Foreskin keratinocyte (primary cell): ENCODE measurements at places on chromosomes 1 and 21. TPM values are rescaled to one million over a fixed set of nuclear protein-coding genes. Genes with fewer than 3 reads are reported as not detected.

RNU1-3 gene
- not detected in 2 replicates for polyA plus RNA-seq

CELSR2 gene
- 7.9 and 8.1 TPM in 2 replicates for polyA plus RNA-seq

PDZK1 gene
- 0.03 and 0.12 TPM in 2 replicates for polyA plus RNA-seq

GOLT1A gene
- 0.60 and 0.67 TPM in 2 replicates for polyA plus RNA-seq

PEAR1 gene
- 3.3 and 4.0 TPM in 2 replicates for polyA plus RNA-seq

C8A gene
- polyA plus RNA-seq = not detected in 2 replicates

CD1B gene
- not detected in 2 replicates for polyA plus RNA-seq

OR2T2 gene
- not detected in 2 replicates for polyA plus RNA-seq

PADI1 gene
- 0.30 and 0.43 TPM in 2 replicates for polyA plus RNA-seq

ADGRL2 gene
- polyA plus RNA-seq = 2.4 and 4.8 TPM in 2 replicates

- peak; percentile 77 for DNase-seq
Measured at GRCh38 chr1:154970631-154971340, at the start of gene SHC1. Gene SHC1, minus strand, starts transcription at chr1:154970747. Its CDS starts 221 bp downstream, at chr1:154970526.

- DNase-seq = no peak
Measured at GRCh38 chr1:47776667-47777131, 220.5 kb downstream of the TRABD2B start.

- DNase-seq = no peak
Measured at GRCh38 chr1:101299141-101299540, 62.3 kb downstream of the S1PR1 start.

- peak; percentile 90 for DNase-seq
Measured at GRCh38 chr21:15293240-15293639, 228.4 kb upstream of the NRIP1 start.

GRCh38 chr1:53511933-53512806 is 53.0 kb downstream of the DMRTB1 start:
- peak; percentile 58 for DNase-seq

DNA sequence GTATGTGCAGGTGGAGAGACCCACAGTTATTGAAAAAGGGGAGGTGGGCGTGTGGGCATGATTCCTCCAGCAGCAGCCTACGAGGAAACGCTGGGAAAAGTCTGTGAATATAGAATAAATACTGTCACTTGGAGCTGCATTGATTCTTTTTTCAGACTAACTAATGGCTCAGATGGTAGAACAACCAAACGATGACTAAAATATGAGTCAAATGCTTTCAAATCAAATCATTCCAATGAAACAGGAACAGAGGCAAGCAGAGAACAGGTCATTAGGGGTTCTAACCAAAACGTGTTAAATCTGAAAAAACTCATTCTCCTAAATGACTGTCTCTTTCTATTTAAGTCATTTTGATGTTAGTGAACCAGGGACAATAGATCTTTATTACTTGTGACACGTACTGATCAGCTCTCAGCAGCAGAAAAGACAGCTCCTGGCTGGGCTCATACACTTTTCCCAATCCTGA is 35.1 kb upstream of the SEC16B start:
- DNase-seq = no peak

- DNase-seq = no peak
Measured at GRCh38 chr1:174836543-174836942, 163.2 kb upstream of the CACYBP start.

GRCh38 chr1:32362474-32363313 is at the start of the genes FAM229A and TSSK3:
Gene FAM229A, minus strand, starts transcription at chr1:32362485. Its CDS starts 394 bp downstream, at chr1:32362091.
Gene TSSK3, plus strand, starts transcription at chr1:32362539. Its CDS starts 163 bp downstream, at chr1:32362702.
- no peak for DNase-seq

DNA sequence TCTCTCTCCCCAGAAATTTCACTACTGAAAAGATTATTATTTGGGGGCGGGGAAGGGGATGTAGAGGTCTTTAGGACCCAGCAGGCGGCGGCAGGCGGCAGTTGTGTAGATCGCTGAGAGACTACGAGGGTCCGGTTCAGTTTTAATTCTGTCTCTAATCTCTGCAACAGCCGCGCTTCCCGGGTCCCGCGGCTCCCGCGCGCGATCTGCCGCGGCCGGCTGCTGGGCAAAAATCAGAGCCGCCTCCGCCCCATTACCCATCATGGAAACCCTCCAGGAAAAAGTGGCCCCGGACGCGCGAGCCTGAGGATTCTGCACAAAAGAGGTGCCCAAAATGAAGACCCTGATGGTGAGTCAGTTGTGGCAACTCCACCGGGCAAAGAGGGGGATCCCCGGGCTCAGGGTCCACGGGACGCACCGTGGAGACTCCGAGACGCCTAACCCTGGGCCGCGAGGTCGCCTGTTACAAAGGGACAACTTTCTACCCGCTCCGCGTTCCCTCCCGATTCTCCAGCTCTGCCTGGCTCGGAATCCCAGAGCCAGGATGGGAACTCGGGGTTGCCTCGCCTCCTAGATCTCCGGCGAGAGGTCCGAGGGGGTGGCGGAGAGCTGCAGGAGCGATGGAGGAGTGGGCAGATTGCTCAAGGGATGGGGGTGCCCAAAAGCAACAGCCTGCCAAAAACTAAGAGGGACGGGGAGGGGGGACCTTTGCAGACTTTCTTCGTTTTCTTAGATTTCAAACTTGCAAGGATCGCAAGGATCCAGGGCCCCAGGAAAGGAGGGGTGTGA is at the start of gene ST6GALNAC5:
Gene ST6GALNAC5, plus strand, starts transcription at position 139 of the 789 bp plus-strand sequence.
- DNase-seq = no peak

- DNase-seq = peak; percentile 85
Measured at GRCh38 chr1:162349635-162350330, 26.9 kb downstream of the SPATA46 start.

DNA sequence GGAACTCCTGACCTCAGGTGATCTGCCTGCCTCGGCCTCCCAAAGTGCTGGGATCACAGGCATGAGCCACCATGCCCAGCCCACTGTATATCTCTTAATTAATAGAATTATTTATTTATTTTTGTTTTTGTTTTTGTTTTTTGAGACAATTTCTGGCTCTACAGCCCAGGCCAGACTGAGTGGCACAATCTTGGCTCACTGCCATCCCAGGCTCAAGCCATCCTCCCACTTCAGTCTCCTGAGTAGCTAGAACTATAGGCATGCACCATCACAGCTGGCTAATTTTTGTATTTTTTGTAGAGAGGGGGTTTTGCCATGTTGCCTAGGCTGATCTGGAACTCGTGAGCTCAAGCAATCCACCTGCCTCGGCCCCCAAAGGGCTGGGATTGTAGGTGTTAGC is 15.7 kb upstream of the WDTC1 start:
- no peak for DNase-seq

DNA sequence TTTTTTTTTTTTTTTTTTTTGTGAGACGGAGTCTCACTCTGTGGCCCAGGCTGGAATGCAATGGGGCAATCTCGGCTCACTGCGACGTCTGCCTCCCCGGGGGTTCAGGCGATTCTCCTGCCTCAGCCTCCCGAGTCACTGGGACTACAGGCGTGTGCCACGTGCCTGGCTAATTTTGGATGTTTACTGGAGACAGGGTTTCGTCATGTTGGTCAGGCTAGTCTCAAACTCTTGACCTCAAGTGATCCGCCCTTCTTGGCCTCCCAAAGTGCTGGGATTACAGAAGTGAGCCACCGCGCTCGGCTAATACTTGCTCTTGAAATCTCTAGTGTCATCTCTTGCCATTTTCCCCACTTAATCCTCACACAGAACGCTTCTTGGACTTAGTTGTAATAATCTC is 1.1 kb upstream of the SYCP1 start:
- DNase-seq = no peak
